ENCODE measurements at places on chromosomes 5 and 9.

GRCh38 chr9:12640016-12640587 lies 53.1 kb upstream of the TYRP1 start:
- DNase-seq = peak; percentile 8

DNA sequence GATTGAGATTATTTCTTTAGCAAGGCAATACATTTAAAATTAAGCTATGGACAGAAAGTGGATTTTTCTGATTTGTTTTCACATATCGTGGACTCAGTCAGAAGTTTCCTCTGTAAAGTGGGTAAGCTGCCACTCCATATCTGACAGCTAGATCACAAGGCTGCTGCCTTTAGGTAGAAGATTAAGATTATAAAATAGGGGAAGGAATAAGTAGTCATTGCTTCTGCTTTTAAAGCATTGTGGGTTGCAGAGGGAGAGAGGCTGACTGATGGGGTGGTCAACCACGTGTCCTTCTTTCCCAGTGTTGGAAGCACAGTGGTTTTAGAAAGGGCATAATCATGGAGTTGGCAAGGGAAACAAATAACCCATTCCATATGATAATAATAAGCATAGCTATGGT lies 74.3 kb upstream of the MOCS2 start:
- no peak for DNase-seq

DNA sequence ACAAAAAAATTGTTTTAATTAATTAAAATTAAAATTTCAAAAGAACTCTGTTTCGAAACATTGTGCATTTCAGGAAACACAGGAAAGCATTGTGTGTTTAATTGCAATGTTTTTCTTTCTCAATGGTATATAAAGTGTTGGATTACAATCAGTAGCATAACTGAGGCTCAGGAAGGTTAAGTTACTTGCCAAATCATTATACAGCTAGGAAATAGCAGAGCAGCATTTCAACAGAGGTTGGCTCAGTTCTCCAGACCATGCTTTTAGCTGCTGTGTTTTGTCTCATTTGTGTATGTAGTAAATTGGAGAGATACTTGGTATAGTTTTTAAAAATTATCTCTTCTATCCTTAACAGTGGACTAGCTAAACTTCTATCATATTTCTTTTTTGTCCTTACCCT lies 30.0 kb upstream of the CAMLG start:
- DNase-seq = no peak

DNA sequence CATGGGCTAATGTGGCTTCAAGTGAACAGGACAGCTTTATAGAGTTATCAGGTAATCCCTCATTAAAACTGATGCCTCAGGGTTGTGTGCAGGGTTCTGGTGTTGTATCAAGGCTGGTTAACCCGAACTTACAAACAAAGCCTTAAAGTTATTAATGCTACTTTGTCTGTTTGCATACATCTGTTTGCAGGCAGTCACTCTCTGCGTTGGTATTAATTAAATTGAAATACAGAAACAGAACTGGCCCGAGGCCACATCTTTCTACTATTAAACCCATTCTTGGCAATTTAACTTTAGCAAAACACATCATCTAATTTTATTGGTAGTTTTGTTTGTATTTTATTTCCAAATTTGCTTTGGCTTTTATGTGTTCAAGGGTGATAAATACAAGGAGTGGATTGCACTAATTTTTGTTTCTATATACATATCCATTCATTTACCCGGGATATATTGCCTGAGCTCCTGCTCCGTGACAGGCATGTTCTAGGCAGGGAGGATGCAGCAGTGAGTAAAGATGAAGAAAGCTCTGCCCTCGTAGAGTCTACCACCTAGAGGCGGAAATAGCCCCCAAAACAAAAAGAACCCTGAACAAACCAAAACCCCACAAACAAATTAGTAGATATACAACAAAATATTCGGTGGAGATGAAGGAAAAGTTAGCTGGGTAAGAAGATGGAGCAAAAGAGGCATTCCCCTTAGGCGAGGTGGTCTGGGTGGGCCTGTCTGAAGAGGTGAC lies 164.2 kb downstream of the MACROH2A1 start:
- no peak for DNase-seq

- DNase-seq = no peak
Measured at GRCh38 chr9:129406278-129407225, 214.3 kb downstream of the C9orf50 start.

DNA sequence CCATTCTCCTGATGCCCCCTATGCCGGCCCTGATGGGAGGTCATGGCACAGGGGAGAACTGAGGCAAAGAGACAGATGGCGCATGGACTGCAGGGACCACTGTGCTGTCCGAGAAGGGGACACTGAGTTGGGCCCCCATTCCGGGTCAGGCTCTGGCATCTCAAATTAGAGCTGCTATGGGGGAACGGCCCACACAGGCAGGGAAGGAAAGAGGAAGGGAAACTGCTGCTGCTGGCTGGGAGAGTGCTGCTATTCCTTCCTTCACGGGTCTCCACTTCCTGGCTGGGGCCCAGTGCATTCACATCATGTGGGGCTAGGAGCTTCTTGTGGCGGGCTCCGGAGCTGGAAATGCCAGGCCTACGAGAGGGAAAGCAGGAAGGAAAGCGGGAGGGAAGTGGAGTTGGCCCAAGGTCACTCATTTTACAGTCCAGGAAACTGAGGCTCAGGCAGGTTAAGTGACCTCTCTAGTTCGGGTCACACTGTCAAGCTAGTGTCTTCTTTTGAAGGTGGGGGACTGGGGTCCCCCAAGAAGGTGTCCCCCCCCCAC lies 1.3 kb upstream of the CARD19 start:
- DNase-seq = peak; percentile 76

- DNase-seq = peak; percentile 76
Measured at GRCh38 chr5:179345433-179346321, at the start of gene ADAMTS2. TSS of gene ADAMTS2 (minus strand) at chr5:179345461. CDS start at chr5:179345328, 133 bp downstream.

DNA sequence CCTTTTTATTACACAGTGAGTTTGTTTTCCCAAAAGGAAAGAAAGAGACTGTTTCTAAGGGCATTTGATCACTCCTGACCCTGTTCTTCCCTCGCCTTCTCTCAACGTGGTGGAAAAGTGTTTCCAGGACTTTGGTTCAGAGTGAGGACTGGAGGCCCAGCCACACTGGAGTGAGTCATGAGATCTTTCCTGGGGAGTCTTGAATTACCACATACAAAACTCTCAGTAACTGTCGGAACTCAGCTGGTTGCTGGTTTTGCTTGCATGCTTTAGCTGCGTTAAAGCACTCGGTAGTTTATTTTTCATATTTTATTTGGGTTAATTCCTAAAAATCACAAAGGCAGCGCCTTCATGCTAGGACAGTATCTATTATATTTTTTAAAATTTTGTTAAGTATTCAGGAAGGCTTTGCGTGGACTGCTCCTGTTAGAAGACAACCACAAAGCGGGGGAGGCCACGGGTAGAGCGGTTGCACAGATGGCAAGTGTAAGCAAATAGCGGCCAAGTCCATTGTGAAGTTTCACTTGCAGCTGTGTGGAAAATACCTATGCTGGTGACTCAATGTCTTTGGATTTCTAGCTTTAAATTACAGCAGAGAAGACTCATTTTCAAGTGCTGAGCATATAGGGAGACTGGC lies 77.7 kb downstream of the ARSB start:
- peak; percentile 86 for DNase-seq

GRCh38 chr9:127905788-127906191 lies 6.4 kb upstream of the ST6GALNAC6 start:
- no peak for DNase-seq

DNA sequence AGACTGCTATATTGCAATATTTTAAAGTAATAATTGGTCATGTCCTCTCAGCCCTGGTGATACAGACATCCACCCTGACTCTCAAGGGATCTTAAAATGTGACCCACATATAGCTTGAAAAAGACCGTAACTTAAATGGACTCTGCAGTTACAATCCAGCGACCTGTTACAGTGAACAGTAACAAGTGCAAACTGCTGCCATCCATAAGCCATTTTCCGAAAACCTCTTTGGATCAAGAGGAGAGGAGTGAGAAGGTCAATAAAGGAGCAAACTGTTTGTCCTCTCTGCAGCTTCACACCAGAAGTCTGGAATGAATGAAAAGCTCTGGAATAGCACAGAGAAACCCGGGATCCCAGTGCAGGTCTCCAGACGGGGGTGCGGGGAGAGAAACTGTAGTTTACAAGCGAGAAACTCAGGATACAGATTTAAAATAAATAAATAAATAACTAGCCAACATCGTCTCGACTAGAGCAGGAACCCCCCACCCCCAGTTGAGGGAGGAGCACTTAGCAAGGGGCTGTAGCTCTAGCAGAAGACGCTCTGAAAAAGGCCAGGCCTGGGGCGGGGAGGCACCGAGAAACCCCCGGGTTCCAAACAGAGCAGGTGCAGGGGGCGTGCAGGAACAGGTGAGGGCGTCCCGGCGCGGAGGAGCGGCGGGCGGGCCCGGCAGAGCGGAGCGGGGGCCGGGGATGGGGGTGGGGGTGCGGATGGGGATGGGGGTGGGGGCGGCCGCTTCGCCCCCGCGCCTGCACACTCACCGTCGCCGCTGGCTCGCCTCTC lies 572 bp downstream of the ZDHHC21 start:
- peak; percentile 43 for DNase-seq

- no peak for DNase-seq
Measured at GRCh38 chr5:79436224-79436623, 77.7 kb downstream of the HOMER1 start.

DNA sequence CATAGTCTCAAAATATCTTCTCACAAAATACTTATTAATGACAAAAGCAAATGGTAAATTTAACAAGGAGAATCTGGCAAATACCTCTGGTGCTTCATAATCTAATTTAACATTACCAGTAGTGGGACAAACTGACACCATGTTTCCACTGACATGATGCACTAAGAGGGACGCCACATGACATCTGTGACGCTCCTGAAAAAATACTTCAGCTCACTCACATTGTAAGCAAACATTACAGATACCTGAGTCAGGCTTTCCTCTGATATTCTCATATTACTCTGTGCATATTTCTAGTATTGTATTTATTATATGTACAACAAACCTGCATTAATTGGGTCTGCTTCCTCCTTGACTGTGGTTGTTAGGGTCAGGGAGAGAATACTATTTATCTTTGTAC lies 56.7 kb upstream of the OSMR start:
- no peak for DNase-seq

- DNase-seq = no peak
Measured at GRCh38 chr5:33433303-33434240, 7.2 kb upstream of the TARS1 start.

DNA sequence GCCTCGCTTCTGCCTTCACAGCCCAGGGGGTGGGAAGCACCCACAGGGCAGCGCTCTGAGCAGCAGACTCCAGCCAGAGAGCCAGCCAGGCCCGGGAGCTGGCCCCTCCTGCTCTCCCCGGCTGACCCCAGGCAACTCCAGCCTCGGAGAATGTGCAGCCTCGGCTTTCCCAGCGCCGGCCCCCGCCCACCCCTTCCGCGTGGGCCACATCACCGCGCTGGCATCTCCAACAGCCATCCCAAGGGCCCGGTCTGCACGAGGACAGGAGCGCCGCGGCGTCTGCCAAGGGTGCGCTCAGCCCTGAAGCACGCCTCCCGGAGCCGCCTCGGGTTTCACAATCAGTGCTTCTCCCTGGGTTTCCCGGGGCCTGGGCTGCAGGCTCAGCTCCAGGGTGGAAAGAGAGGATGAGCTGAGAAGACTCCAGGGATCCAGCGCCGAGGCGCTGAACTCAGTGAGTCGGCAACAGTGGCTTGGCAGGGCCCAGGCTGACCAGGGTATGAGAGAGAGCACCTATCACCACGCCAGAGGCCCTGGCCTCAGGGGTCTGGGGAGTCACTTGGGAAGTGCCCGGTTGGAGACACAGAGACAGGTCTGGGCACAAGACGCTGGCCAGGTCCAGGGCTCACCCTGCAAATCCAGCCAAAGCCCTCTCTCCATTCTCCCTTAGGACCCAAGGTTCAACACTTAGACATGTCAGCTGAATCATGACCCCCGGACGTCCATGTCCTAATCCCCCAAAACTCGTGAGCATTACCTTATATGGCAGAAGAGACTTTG lies 79.6 kb downstream of the ADAMTS2 start:
- peak; percentile 90 for DNase-seq

- DNase-seq = no peak
Measured at GRCh38 chr9:127177665-127178265, 55.3 kb upstream of the ANGPTL2 start.

GRCh38 chr9:101117161-101117560 lies 88.6 kb downstream of the PLPPR1 start:
- DNase-seq = no peak

- no peak for DNase-seq
Measured at GRCh38 chr5:66987949-66988838, 208.4 kb downstream of the CD180 start.

- DNase-seq = no peak
Measured at GRCh38 chr5:156758011-156758791, 91.9 kb upstream of the PPP1R2B start.

DNA sequence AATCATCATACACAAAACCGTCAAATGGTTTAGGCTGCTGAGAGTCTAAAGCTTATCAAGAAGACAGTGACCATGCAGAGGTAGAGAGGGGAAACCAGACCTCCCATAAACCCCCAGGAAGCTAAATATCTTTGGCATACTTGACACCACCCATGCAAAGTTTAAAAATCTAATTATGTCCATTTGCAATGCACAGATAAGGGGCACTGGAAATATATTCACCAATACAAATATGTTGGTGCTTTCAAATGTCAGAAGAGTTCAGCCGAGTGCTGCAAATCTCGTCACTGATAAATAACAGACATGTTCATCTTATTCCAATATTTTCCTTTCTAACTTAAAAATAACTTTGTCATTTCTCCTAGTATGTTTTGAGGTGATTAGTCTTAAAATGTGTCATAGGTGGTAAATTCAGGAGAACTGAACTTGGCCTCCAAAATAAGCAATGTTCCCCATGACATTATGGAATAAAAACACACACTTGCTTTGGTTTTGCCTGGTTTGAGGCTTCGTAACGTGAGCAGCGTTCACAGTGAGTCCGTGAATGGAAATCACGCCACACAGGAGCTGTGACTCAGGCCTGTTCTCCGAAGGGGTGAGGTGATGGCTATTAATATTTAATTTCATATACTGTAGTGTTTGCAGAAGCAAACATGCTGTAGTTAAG lies 182.2 kb downstream of the AOPEP start:
- DNase-seq = no peak

- DNase-seq = no peak
Measured at GRCh38 chr5:154118893-154119336, 71.6 kb upstream of the GALNT10 start.

- DNase-seq = no peak
Measured at GRCh38 chr5:17679597-17680203, 45.4 kb downstream of the TAF11L14 start.

Data from hindlimb muscle (tissue), 1 donor.